ENCODE measurements at places on chromosomes 13 and 19.

DNA sequence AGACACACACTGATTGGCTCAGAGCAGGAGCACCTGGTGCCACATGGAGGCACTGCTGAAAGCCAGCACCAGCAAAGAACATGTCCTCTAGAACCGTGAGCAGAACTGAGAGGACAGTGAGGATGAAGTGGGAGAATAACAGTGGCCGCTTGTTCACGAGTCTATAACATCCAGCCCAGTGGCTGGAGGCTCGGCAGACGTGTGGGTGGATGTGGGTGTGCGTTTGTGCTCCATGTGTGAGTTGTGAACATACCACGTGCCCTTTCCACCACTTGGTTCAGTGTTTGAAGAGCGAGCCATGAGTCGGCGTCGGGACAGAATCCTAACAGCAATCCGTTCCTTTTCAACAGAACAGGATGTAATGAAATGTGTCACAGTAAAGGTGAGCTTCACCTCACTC is 113.0 kb downstream of the SOX1 start:
- no peak for DNase-seq
- H3K4me3 ChIP-seq: no peak overlapping the region
- peaks cover 6% of the 10 kb centered on the region for H3K4me1 ChIP-seq
- H3K27ac ChIP-seq: no peak overlapping the region
- H3K27me3 ChIP-seq: no peaks in the 10 kb centered on the region

DNA sequence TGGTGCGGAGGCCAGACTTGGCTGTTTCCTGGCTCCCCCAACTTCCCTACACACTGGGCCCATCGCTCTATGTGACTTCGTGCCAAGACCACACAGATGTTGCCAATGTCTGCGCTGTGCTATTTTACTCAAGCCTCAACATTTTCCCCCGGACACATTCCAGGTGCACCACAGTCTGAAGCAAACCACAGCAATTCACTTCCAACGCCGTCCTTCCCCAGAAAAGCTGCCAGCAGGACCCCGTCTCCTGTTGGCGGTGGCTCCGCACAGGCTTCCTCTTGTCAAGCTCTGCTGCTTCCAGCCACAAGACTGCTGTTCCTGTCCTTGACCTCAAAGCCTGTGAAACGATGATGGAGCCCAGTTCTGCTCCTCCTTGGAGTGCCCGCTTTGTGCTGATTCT is 100.7 kb downstream of the CRYL1 start:
- no peaks in the 10 kb centered on the region for H3K27me3 ChIP-seq
- H3K4me1 ChIP-seq: peaks cover 8% of the 10 kb centered on the region
- no peak overlapping the region for H3K27ac ChIP-seq

DNA sequence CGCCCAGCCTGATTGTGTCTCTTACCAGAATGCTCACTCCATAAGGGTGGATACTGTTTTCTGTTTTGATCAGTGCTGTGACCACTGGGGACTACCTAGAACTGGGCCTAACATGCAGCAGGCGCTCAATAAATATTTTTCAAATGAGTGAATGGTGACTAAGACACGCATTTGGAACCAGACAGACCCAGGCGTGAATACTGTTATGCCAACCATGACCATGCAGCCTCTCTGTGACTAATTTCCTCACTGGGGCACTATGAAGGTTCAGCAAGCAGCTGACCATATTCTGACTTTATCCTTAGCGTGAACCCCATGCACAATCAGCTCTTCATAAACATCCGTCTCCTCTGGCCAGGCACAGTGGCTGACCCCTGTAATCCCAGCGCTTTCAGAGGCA is 13.0 kb upstream of the SPC24 start:
- no peak for DNase-seq
- no peak overlapping the region for H3K4me3 ChIP-seq
- no peaks in the 10 kb centered on the region for H3K36me3 ChIP-seq
- no peak overlapping the region for H3K27ac ChIP-seq

DNA sequence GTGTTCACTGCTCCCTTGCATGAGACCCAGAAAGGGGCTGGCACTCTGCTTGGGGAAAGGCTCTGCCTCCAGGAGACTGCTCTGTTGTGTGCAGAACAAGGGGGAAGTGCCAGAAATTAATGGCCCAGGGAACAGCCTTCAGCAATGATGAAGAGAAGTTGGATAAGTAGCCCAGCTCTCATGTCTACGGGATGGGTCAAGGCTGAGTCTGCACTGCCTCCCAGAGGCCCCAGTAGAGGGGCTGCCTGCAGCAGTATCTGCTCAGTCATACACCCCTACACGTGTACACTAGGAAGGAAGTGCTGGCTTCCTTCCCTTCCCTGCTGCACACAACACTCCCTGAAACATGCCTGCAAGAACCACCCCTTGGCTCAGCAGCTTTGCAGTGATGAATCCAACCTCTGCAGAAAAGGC is 54.6 kb upstream of the URI1 start:
- H3K27me3 ChIP-seq: no peaks in the 10 kb centered on the region
- no peaks in the 10 kb centered on the region for H3K4me1 ChIP-seq
- H3K4me3 ChIP-seq: no peak overlapping the region
- H3K36me3 ChIP-seq: no peaks in the 10 kb centered on the region

All from neural progenitor cell (in vitro differentiated cells).